Right lobe of liver (tissue), 6 donors: ENCODE measurements at places on chromosomes 13 and 19. TPM values are rescaled to one million over a fixed set of nuclear protein-coding genes. Genes with fewer than 3 reads are reported as not detected.
A peak's percentile ranks its signal among the peaks of the same experiment; 100 is the strongest.

Gene PCDH9
- 3.1 TPM for total RNA-seq

Gene ZNF845
- total RNA-seq, result 3.0 TPM

Gene PIK3R2
- 11.1 TPM for total RNA-seq

Gene CCL25
- total RNA-seq, result not detected

DNA sequence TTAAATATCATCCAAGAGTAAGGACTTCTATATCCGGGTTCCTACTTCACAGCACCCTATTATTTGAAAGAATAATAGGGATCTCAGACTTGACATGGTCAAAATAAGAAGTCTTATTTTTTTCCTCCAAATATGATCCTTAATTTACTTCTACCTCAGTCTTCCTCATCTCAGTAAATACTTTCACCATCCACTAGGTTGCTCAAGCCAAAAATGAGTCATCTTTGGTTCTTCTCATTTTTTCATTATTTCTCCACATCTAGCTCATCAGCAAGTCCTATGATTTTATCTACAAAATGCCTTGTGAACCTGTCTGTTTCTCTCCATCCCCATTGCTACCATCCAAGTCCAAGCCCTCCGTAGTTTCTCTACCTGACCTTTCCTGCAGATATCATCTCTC is 121.9 kb upstream of the GJB6 start:
- H3K4me1 ChIP-seq, result no peaks in the 10 kb centered on the region
- no peaks in the 10 kb centered on the region for H3K36me3 ChIP-seq
- no peaks in the 10 kb centered on the region for H3K27me3 ChIP-seq
- no peak for DNase-seq
- no peak overlapping the region for H3K27ac ChIP-seq

GRCh38 chr19:38837656-38838121 is 6.1 kb upstream of the ECH1 start:
- peaks cover 68% of the 10 kb centered on the region for H3K4me1 ChIP-seq
- peak; percentile 51 for DNase-seq
- no peak overlapping the region for H3K4me3 ChIP-seq
- peak overlapping the region; percentile 37 for H3K27ac ChIP-seq
- peaks cover 56% of the 10 kb centered on the region for H3K36me3 ChIP-seq

- peak overlapping the region; percentile 51 for H3K4me3 ChIP-seq
- no peaks in the 10 kb centered on the region for H3K27me3 ChIP-seq
- peak overlapping the region; percentile 95 for H3K27ac ChIP-seq
- DNase-seq, result no peak
- H3K4me1 ChIP-seq, result no peaks in the 10 kb centered on the region
- H3K36me3 ChIP-seq, result peaks cover 3% of the 10 kb centered on the region
These were observed 695 bp downstream of the BST2 start for GRCh38 chr19:17404621-17405249.
